ENCODE measurements at places on chromosomes 12 and 14.
A peak's percentile ranks its signal among the peaks of the same experiment; 100 is the strongest.

DNA sequence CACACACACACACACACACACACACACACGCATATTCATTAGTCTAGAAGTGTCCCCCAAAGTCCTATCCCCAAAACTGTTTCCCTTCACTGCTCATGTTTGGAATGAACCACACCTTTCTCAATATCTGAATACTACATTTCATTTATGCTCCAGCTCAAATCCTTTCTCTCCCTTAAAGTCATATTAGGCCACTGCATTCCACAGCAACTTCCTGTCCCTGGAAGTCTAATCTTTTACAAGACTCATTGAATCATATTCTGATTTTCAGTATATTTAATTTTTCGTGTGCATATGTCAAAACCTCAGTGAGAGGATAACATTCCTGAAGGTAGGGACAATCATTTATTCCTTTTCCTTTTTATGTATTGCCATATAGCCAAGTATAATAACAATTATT lies 155.6 kb upstream of the LMNTD1 start:
- no peak for DNase-seq

DNA sequence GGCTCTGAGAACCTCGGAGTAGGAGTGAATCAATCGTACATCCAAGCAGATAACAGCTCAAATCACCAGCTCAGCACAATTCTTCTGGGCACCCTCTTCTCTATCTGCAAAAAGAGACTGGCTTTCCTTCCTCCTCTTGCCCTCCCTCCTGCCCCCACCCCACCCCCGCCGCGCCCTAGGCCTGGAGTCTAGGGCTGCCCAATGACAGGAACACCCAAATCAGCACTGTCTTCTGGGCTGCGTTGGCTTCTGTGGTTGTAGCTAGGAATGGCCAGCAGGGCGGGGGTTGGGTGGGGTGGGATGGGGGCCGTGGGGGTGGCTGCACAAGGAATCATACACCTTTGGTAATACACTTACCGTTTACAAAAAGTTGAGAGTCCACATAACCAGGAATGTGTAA lies 28.0 kb upstream of the TMCC3 start:
- no peak for DNase-seq

GRCh38 chr14:79395061-79395460 lies 816.2 kb downstream of the DIO2 start:
- no peak for DNase-seq

DNA sequence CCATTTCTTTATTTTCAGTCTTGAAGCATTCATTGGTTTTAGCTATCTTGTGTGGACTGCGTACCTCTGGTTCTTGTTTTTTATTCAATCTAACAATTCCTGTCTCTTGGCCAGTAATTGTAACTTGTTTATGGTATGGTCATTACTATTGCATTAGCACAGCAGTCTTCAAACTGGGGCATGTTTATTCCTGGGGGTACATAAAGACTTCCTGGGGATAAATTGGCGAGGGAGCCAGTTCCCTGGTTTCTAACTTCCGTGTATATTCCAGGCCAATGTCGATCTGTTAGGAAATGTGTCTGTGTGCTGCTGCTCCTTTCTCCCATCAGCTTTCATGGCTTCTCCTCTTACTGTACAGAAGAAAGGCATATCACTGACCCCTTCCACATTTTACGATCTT lies 13.7 kb upstream of the EVL start:
- DNase-seq, result no peak

GRCh38 chr14:64706119-64706592 lies 1.9 kb downstream of the PLEKHG3 start:
- no peak for DNase-seq

DNA sequence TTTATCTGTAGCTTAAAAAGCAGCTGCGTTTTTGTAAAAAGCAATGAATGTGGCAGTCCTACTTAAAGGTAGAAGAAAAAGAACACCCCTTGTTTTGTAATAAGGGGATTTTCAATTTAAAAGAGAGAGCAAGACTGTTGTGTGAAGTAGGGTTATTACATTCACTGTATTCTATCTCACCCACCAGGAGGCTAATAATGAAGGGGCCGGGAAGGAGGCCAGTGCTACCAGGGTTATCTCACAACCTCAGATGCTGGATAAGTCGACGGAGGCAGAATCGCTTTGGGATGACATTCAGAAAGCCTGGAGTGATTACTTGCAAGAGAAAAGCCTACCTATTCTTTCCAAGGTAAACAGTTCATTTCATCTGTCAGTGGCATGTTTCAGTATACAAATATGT lies 97.7 kb downstream of the RMST start:
- no peak for DNase-seq

GRCh38 chr14:71336489-71337192 lies 429.4 kb downstream of the PCNX1 start:
- DNase-seq, result no peak

DNA sequence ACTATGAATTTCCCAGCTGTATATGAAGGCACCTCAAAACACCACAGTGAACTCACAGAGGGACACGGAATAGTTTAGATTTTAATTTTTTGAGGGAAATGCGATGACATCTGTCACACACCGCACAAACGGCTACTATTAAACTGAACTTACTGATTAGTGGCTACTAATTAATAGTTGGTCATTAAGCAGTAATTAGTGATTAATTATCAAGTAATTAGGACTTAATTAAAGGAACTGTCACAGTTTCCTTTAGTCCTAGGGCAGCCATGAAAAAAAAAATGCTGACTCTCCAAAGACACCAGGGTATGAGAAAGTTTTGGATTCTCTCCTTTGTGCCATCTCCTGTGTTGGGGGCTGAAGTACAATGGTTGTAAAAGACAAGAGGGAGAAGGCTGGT lies 2.9 kb downstream of the OAS1 start:
- no peak for DNase-seq

DNA sequence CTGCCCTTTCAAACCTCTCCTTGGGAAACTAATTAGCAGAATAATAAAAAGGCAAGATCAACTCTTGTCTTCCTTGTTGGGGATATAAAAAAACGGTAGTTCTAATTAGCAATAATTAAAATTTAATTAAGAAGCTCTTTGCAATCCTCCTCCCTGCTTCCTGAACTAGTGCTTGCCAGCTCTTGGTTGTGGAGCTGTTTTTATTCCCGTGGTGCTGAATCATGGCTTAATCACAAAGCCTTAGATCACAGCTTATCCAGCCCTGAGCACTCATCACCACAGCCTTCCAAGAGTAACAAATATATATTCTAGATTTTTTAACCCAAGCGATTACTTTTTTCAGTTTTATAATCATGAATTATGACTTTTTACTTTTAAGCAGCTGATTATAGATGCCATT lies 63.2 kb upstream of the INSM2 start:
- DNase-seq, result no peak

DNA sequence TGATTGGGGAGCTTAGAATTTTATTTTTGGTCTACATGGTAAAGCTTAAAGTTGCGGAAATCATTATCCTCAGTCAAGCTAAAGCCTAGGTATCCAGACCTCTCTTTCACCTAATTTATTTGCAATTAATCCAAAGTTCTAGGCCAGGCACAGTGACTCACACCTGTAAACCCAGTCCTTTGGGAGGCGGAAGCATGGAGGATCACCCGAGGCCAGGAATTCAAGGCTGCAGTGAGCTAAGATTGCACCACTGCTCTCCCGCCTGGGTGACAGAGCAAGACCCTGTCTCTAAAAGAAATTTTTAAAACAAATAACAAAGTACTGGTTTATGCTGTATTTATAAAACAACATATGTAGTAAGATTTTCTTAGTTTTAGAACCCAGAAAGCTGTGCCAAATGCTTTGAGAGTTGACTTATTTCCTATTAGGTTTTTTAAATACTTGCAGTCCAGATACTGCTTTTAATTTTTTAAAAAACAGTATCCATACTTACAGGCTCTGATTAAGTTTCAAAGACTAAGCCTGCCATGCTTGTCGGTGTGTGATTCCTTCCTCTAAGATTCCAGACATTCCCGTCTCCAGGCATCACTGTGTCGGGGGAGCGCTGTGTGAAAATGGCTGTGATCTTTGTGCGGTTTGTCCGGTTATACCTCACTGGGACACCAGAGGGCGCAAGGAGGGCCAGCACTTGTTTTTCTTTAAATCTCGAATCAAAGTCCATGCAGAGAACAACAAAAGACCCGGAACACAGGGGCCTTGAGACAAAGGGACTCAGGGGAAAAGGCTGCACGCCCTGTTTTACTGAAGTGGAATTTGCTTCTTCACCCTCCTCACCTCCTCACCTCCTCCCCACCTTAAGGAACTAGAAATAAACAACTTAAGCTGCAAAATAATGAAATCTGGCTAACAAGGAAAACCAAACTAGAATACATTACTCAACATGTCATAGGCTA lies 24.6 kb upstream of the TMPO start:
- DNase-seq, result peak; percentile 68

DNA sequence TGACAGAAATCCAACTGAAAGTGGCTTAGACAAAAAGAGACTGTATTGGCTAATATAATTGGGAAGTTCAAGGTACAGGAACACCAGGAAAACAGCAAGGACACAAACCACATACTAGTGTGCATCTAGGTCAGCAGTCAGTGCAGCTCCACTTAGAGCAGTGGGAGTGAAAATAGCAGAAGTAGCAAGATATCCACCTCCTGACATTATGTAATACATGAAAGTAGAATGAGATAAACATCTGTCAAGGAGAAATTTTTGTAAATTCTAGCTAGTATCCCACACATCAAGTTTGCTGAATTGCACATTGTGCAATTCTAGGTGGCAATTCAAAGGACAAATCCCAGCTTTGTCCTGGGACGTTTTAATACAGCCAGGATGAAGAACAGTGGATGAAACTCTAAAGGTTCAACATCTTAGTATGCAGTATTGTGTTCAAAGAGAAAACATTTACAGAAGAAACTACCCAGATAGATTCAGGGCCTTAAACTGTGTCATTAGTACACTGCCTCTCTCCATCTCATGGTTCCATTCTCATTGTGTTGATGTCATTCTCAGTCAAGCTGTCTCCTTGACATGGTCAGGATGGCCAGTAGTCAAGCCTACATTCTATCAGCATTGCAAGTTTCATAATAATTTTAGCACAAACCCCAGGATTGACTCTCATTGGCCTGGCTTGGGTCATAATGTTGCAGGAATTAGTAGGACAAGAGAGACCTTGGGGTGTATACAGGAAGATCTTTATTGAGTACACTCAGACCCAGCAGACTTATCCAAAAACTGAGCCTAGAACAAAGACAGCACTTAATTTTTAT lies 56.8 kb downstream of the SDR9C7 start:
- no peak for DNase-seq

DNA sequence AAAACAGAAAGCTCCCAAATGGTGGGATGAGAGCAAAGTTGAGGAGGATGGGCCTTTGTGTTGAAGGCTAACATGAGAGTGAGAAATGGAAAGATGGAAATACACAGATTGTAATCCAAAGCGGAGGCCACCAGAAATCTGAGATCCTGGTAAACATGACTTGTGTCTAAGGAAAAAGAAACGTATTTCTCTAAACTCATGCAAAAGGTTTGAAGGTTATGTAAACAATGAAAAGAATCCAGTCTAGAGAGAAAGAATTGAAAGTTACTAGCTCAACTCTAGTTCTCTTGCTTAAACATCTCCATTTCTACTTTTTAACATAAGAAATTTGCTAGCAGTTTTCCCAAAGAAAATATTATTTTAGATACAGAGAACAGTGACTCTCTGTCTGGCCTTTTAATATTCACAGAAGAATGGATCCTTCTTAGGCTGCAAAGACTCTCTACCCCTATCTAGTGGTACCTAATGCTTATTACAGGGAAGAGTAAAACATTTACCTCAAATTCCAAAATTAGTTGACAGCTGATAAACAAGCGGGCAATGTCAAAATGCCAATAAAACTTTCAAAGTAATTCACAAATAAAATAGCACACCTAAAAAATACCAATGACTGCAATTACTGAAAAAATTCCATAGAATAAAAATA lies 75.8 kb upstream of the SOX5 start:
- no peak for DNase-seq
